Fibroblast of lung (primary cell): ENCODE measurements at places on chromosomes 5 and 9.

- DNase-seq = peak; percentile 40
Observed at GRCh38 chr5:73733219-73733618, 107.2 kb downstream of the ARHGEF28 start.

- peak; percentile 24 for DNase-seq
Observed at GRCh38 chr5:76367623-76368371, 35.3 kb upstream of the IQGAP2 start.

DNA sequence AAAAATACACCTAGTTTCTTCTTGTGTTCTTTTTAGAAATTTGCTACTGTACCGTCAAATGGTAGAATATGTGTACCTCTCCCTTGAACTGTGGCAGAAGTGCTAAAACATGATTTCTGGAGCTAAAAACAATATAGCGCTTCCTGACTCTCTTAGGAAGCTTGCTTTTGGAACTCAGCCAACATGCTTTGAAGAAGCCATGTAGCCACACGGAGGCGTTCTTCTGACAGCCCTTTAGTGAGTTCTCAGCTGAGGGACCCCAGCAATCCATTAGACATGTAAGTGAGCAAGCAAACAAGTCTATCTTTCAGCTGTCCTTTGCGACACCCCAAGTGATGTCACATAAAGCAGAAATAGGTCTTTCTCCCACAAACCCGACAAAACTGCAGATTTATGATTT, 917.0 kb downstream of the CDH9 start:
- DNase-seq = no peak

DNA sequence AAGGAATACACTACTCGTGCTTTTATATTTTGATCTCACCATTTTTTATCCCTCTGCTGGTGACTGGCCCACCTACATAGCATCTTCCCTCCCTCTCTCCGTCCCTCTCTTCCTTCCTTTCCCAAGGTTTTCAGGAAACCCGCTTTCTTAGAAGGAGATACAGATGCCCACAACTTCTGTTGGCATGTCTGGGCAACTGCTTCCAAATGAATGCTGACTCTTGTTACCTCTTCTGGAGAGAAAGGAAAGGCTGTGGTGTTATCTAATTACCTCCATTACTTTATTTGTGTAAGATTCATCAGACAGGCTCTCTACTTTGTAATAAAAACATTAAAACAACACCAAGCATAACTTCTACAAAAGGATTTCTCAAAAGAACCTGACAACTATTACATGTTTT, 20.2 kb downstream of the FANCC start:
- no peak for DNase-seq

- DNase-seq = no peak
Observed at GRCh38 chr9:109319017-109319625, 1.7 kb downstream of the EPB41L4B start.

DNA sequence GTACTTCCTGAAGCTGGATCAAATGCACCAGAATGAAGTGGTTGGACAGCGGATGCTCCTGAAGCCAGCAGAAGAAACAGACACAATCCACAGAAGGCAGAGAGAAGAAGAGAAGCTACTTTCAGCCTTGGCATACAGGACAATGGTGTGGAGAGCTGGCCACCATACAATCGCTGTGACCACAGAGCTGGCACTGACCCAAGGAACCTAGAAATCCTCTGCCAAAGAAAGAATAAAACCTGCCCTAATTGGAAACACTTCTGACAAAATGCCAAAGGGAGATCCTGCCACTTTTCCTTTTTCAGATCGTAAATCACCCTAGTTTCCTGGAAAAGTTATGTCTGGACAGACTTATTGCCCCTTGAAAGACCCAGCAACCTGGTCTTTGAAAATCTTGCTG, 77.8 kb downstream of the BAAT start:
- DNase-seq = no peak

DNA sequence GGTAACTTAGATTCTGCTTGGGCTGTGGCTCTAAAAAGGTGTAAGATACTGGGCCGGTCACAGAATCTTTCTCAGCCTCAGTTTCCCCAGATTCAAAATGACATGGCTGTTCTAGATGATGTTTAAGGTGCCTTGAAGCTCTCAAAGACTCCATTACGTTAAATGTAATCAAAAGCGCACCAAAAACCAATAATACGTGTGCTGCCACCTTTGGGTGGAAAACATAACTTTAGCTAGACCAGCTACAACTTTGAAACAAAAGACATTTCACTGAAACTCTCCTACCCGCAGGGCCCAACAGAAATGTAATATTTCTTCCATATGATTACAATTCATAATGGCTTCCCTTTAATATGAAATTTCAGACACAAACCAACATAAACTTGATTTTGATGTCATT, 35.0 kb upstream of the PCSK5 start:
- peak; percentile 17 for DNase-seq

- DNase-seq = no peak
Observed at GRCh38 chr5:174047472-174048099, 2.1 kb downstream of the NSG2 start.

DNA sequence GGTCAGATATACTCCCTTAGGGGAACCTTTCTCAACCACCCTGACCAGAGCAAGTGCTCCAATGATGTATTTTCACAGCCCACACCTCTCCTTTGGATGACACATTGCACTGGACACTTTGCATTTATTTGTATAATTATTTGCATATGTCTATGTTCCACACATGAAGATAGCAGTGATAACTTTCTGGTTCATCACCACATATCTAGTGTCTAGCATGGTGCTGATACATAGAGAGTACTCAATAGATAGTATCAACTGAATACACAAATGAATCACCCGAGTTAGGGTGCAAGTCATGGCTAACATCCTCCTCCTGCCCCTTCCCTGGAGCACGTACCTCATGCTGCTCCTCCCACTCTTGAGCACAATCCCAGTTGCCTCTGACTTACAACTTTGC, 617.6 kb downstream of the EBF1 start:
- no peak for DNase-seq

DNA sequence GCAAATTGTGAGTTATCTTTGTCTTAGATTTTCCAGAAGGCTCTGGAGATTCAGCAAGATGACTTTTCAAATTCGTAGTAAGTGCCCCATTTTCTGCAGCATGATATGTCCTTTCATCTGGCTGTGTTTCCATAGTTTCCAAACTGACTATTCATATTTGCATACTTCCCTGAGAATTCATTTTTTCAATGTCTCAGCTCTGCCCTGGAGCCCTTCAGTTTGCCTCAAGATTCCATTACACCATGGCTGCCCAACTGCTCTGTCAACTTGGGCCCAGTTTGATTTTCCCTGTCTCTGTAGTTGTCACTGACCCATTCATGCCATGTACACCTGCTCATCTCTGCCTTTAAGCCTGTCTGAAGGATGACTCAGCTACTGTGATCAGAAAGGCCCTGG, 94.2 kb upstream of the RUSC2 start:
- DNase-seq = no peak

- DNase-seq = no peak
Observed at GRCh38 chr9:114259798-114260523, 62.9 kb upstream of the ORM1 start.

DNA sequence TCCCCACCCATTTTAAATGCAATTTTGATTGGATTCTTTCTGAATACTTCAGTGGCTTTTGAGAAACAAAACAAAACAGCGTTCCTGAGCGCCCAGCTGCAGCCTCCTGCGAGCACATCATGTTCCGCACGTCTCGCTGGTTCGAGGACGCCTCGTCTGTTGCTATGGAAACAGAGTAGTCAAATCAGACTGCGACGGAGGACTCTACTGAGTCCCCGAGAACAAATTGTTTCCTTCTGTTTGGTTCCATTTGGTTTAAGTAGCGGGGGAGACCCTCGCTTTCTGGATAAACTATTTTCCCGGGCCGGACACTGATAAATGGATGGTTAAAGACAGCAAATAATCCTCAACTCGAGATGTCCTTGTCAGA, 69.0 kb downstream of the SLC28A3 start:
- peak; percentile 79 for DNase-seq

DNA sequence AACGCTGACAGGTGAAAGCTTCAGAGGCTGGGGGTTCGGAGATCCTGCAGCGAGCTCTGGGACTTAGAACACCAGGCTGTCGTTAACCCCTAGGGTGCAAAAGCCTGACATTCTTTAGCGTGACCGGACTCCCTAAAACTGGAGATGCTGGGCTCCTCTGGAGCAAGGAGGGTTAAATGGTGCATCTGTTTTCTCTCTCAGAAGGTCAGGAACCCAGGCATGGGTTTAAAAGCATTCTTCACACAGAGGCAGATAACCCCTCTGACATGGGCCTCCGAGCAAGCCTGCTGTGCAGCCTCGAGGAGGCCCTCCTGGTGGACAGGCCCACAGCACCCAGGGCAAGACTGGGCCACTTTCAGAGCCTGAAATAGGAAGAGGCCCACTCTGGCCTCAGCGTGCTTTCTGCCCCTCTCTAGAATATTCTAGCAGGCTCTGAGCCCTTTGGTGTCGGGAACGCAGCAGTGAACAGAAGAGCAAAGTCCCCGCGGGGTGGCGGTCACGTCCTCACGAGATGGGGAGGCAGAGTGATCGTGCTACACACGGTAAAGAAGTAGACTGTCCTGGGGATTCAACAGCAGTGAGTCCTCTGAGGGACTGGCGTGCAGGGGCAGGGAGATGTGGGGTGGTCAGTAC, 124.8 kb downstream of the COL23A1 start:
- DNase-seq = no peak

DNA sequence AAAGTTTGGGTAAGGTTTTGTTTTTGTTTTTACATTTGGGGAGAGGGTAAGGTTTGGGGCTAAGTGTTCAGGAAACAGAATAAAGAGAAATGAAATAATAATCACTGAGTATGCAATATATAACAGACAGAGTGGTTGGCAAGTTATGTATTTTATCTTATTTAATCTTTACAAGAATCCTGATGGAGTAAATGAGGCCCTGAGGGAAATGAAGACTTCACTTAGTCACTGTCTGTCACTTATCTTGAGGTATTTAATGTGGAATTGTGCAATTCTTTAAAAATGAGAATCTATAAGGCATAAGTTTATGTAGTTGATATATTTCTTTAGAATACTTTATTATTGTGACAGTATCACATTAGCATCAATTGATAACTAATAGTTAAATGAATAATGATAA, 48.1 kb downstream of the TEK start:
- DNase-seq = no peak

- DNase-seq = peak; percentile 44
Observed at GRCh38 chr5:150999704-151000442, 20.5 kb upstream of the GPX3 start.

DNA sequence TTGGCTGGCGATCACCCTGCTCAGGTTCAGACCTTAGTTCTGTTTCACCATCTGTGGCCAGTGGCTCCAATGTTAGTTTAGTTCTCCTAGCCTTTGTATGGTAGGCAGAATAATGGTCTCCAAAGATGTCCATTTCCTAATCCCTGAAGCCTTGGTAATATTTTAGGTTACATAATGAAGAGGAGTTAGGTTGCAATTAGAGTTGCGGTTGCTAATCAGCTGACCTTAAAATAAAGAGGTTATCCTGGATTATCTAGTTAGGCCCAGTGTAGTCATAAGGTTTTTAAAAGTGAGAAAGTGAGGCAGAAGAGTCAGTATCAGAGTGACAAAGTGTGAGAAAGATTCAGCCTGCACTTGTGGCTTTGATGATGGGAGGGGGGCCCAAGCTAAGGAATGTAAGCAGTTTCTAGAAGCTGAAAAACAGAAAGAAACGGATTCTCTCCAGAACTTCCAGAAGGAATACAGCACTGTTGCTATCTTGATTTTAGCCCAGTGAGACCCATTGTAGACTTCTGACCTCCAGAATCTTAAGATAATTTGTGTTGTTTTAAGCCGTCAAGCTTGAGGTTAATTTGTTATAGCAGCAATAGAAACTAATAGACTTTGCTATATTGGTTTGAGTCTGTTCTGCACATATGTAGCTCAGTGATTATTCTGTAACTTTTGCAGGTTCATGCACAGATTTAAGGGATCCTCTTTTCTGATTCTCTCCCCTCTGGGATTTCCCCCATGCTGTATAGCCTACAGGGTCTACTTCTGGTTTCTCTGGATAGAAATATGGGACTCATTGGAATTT, 21.6 kb downstream of the LNPEP start:
- DNase-seq = no peak

DNA sequence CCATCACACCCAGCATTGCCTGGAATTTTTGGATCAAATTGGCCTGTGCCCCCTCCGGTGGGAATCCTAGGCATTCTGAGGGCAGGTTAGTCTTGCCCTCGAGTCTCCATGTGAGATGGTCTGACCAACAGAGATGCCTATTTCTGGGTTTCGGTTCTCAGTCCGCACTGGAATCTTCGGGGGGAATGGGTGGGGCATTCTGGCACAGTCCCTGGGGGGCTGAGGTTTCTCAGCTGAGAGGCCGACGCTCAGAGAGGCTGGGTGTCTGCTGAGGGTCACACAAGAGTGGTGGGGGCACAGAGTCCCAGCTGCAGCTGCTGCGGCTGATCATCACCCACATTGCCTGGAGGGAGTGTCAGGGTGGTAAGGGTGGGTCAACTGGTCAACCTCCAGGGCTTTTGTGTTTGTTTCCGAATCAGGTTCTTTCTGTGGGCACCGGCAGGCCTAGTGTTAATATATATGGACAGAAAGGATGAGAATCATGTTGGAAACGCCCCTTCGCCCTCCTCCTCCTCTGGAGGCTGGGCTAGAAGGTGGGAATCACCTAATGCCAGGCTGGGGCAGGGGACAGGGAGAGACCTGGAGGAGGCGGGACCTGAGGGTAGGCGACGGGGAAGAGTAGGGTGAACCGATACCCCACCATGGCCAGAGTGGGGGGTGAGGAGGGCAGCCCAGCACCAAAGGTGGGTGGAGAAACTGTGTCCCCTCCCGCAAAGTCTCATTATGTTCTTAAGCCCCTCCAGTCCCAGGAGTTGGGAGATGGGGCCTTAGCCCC, 149.5 kb upstream of the PHYKPL start:
- DNase-seq = no peak
